ENCODE measurements at places on chromosomes 3 and 15. TPM values are rescaled to one million over a fixed set of nuclear protein-coding genes. Genes with fewer than 3 reads are reported as not detected.

The MYO5C gene
- 4.5 TPM for polyA plus RNA-seq

The MEIS2 gene
- 35.0 TPM for polyA plus RNA-seq

The POLQ gene
- polyA plus RNA-seq, result 0.22 TPM

The CLSTN2 gene
- polyA plus RNA-seq, result 74.6 TPM

The PRR20G gene
- not detected for polyA plus RNA-seq

The THBS1 gene
- polyA plus RNA-seq, result 118 TPM

The MOBP gene
- polyA plus RNA-seq, result 0.68 TPM

The IQCF5 gene
- polyA plus RNA-seq, result not detected

The GJD2 gene
- not detected for polyA plus RNA-seq

The SCN11A gene
- 0.04 TPM for polyA plus RNA-seq

The FANCD2OS gene
- not detected for polyA plus RNA-seq

The FBLN2 gene
- 10.8 TPM for polyA plus RNA-seq

The TBC1D5 gene
- polyA plus RNA-seq, result 71.8 TPM

The MEGF11 gene
- polyA plus RNA-seq, result 0.04 TPM

The FAM174B gene
- 15.5 TPM for polyA plus RNA-seq

The FES gene
- polyA plus RNA-seq, result 25.6 TPM

The CCR9 gene
- 0.05 TPM for polyA plus RNA-seq

The MME gene
- 2.5 TPM for polyA plus RNA-seq

The PCOLCE2 gene
- polyA plus RNA-seq, result 3.2 TPM

The DOCK3 gene
- 0.67 TPM for polyA plus RNA-seq

The FILIP1L gene
- 78.7 TPM for polyA plus RNA-seq

The UROC1 gene
- 0.06 TPM for polyA plus RNA-seq

The LRRN1 gene
- polyA plus RNA-seq, result 10.2 TPM

The LRRIQ4 gene
- polyA plus RNA-seq, result 0.05 TPM

The EPHA3 gene
- 4.2 TPM for polyA plus RNA-seq

The GOLGA8J gene
- not detected for polyA plus RNA-seq

The CTXN2 gene
- polyA plus RNA-seq, result not detected

The FLNB gene
- polyA plus RNA-seq, result 78.6 TPM

The DNAJA4 gene
- 7.3 TPM for polyA plus RNA-seq

The GALNT15 gene
- 28.5 TPM for polyA plus RNA-seq

The TBL1XR1 gene
- 30.0 TPM for polyA plus RNA-seq

The PLAAT1 gene
- polyA plus RNA-seq, result 1.9 TPM

The KBTBD13 gene
- 0.07 TPM for polyA plus RNA-seq

The FOXP1 gene
- 31.7 TPM for polyA plus RNA-seq

The KNL1 gene
- 0.77 TPM for polyA plus RNA-seq
